ENCODE measurements at places on chromosomes 3 and 15. TPM values are rescaled to one million over a fixed set of nuclear protein-coding genes. Genes with fewer than 3 reads are reported as not detected.

The ZPLD1 gene
- not detected for polyA plus RNA-seq

The LRRC2 gene
- polyA plus RNA-seq: not detected

The PLEKHO2 gene
- 33.3 TPM for polyA plus RNA-seq

The TRAIP gene
- polyA plus RNA-seq: 1.9 TPM

The KBTBD13 gene
- not detected for polyA plus RNA-seq
